ENCODE measurements at places on chromosomes 7 and 10.

DNA sequence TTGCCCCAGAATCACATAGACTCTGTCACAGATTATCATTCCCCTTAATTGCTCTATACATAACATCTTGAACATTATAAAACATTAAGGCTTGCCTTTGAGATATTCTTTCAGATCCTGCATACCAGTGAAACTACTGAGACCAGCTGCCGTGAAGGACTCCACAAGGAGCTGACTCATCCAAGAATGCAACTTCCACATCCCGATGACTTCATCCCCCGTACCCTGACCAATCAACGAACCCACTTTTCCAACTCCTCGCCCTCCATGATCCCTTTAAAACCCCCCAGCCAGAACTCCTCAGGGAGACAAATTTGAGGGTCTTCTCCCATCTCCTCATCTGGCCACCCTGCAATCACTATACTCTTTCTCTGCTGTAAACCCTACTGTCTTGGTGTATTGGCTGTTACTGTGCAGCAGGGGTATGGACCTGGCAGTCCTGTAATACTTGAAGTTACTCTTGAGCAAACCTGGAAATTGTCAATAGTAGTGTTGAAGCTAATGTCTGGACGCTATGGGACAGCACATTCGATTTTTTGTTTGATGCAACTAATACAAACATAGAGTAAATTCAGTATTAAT lies 49.8 kb downstream of the HTR5A start:
- no peak for DNase-seq

- no peak for DNase-seq
Measured at GRCh38 chr7:98213296-98213887, 2.2 kb downstream of the BHLHA15 start.

DNA sequence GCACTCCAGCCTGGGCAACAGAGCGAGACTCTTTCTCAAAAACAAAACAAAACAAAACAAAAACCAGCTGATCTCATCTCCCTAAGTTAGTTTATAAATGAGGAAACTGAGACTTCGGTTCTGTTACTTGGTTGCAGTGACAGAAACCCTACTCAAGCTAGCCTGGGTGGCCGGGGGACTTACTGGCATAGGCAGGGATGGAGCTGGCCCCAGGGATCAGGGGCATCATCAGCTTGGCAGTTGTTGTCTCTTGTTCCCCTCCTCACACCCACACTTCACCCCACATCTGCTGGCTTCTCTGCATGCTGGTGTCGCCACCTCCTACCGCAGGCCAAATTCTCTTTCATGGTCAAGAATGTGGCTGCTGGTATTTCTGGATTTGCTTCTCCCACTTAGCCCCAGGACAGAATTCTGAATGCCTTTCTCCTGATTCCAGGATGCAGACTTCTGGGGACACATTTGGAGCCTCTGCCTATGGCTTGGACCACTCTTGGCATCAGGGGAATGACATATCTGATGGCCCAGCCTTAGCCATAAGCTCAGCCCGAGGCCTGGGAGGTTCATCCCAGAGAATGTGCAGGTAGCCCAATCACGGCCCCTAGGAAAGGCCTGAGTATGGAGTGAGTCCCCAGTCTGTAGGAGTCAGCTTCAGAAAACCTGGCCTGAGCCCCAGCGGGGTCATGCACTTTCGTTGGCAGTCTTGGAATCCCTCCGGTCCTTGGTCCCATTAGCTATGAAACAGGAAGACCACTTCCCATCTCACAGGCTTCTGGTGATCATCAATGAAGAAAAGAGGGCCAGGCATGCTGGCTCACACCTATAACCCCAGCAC lies 41.6 kb upstream of the CTBP2 start:
- no peak for DNase-seq

GRCh38 chr10:2955064-2955463 lies 112.3 kb upstream of the PFKP start:
- DNase-seq: no peak

- DNase-seq: no peak
Measured at GRCh38 chr7:127769696-127770400, 117.9 kb downstream of the SND1 start.

- no peak for DNase-seq
Measured at GRCh38 chr10:11138314-11139033, 120.8 kb downstream of the CELF2 start.

Measured in effector CD8-positive, alpha-beta T cell (primary cell).